ENCODE measurements at places on chromosomes 7 and 10.
A peak's percentile ranks its signal among the peaks of the same experiment; 100 is the strongest.

- no peak for DNase-seq
Measured at GRCh38 chr10:103277713-103278536, 987 bp downstream of the INA start.

DNA sequence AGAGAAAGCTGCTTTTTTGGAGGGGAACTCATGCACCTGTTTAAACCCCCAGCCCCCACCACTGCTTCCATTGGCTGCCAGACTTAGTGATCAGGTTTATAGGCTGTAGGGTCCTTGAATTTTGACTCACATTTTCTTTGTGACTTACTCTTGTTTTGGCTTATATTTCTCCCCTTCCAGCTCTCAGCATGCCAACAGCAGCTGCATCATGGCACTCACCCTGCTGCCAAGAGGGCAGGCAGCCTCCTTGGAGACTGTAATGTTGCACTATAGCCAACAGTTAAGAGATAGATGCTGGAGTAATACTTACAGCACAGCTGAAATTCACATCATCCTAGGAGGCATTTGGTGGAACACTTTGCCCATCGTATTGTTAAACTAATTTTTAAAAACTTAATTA, 98.0 kb upstream of the GLCCI1 start:
- no peak for DNase-seq

DNA sequence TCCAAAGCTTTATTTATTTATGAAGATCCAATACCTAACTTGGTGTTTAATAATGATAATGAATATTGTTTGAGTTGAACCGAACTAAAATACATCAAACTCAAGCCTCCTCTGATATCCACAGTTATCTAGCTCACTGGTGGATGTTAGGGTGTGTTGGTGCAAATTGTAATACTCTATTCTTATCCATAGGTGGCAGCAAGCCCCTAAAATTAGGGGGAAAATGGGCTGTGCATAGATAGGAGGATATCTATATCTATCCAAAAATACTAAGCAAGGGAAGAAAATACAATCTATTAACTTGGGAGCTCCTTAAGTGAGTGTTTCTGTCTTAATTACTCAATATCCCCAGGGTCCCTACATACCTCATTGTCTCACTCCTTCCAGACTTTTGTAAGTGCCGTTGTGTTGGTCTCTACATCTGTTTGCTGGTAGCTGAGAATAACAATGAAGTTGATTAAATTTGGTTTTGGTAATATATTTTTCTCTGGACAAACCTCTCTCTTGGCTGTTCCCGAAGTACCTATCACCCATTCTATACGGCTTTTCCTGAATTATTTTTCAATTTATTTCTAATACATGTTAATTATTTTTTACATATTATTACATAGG, 55.0 kb upstream of the VWDE start:
- DNase-seq, result no peak

DNA sequence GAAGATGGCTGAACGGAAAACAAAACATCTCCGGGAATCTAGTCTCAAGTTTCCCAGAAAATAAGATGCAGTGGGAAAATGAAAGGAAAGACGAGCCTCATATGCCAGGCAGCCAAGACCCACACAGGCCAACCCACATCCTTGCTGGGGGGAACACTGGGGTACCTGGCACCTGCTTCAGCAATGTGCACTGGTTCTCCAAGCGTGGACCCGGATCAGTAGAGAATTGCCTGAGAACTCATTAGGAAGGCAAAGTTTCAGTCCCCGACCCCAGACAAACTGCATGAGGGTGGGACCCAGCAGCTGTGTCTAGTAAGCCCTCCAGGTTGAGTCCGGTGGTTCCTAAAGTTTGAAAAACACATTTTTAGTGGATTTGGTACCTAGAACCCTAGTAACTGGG, 18.4 kb downstream of the FAM53B start:
- no peak for DNase-seq

GRCh38 chr7:151168003-151168786, 701 bp upstream of the GBX1 start:
- DNase-seq, result no peak

- no peak for DNase-seq
Measured at GRCh38 chr7:4931943-4932342, 27.0 kb downstream of the MMD2 start.

DNA sequence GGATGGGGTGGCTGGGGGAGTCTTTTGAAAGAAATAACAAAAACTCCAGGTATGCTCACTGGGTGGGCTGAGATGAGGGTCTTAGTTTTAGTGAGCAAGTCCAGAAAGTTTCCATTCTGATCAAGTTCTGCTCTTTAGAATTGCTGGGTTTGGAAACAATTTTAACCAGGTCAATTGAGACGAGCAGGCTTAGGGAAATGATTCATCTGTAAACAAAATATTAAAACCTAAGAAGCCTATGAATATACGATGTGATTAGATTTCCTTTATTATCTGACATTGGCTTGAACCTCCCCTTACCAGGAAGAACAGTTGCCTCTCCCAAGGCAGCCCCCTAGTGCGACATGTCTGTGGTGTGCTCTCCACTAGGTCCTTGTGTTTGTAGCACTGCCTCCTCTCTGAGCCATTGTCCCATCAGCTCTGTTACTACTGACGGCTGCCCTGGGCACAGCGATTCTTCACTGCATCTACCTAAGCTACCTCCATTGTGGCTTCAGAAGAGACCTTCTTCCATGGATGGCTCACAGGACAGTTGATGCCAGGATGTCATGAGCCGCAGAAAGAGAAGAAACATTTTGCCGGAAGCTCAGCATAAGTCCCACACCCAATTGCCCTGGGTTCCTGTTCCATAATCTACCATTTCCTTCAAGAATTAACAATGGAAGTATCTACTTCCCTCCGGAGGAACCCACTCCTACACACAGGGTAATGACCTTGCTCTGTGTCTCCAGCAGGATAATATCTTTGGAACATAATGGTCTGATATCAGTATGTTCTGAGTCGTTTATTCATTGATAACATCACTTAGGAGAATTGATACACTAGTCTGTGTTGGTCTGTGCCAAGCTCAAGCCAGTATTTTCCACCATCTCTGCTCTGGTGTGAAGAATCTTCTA, 95.1 kb upstream of the ITGB1 start:
- DNase-seq, result no peak

GRCh38 chr10:96225119-96225518, 46.2 kb downstream of the BLNK start:
- no peak for DNase-seq

GRCh38 chr10:127254276-127254675, 57.9 kb upstream of the INSYN2A start:
- DNase-seq, result peak; percentile 71

- no peak for DNase-seq
Measured at GRCh38 chr10:110354322-110354766, 49.6 kb upstream of the SMNDC1 start.

GRCh38 chr7:84492098-84493034, 297.8 kb upstream of the SEMA3A start:
- DNase-seq, result no peak

- peak; percentile 22 for DNase-seq
Measured at GRCh38 chr7:101733713-101734475, 83.5 kb upstream of the CUX1 start.

GRCh38 chr10:58384095-58384494, 1.1 kb upstream of the TFAM start:
- DNase-seq, result peak; percentile 90

DNA sequence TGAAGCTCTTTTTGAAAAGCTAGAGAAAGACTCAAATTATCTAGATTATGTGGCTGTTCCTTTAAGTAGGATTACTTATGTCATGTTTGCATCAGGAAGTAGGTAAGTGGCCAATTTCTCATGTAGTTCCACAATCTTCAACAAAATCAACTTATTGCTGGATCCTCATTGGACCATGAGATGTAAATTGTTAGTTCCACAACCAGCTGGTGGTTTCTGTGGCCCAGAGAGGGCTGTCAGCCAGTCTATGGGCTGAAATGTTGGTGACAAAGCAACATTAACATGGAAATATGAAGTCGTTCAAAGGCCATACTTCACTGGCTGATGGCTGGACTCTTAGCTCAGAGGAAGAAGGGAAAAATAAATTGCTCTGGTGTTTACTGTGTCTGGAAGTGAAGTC, 157.9 kb downstream of the PLXDC2 start:
- DNase-seq, result no peak

DNA sequence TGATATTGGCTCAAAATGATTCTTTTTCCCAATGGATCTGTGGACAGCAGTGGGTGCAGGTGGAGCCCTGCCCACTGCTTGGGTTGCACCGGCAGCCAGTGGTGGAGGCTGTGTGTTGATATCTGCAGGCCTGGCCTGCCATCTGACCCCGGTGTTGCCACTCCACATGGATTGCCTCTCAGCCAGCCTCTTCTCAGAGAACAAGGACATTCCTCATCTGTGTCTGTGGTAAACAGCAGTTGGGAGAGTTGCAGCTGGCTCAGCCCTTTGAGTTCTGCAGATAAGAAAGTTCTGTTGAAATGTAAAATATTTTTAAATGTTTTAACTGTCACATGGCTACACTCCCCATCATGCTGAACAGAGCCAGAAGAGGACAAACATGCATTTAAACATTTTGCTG, 374.9 kb upstream of the CELF2 start:
- no peak for DNase-seq

DNA sequence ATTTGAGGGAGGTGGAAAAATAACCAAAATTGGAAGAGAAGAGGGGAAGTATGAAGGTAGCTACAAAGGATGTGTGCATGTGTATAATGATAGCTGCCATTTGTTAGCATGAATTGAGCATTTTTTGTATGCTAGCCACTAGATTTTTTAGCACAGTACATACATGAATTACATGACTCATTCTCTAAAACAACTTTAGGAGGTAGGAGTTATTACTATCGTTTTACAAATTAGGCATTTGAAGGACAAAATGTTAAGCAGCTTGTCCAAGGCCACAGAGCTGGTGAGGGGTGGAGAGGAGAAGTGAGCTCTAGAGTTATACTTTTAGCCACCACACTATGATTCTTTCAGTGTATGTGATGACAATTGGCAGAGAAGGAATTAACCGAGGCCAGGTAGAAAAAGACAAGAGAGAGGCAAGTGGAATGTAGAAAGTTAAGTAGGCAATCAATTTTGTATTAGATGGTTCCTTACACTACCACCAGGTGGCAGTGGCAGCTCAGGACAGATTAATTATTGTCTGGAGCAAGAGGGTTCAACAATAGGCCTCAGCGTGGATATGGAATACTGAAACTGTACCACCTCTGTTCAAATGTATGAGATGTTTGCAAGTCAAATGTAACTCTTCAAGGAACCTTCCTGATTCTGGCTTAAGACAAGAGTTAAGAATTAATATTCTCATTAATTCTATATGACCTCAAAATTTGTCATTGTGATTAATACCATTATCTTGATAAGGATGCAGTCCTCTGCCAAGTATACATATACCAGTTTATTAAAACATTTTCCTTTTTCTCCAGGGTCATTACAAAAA, 128.0 kb downstream of the MBL2 start:
- no peak for DNase-seq

GRCh38 chr10:14592566-14592965, 182.1 kb downstream of the FAM107B start:
- DNase-seq, result no peak

GRCh38 chr10:115773832-115774231, 499.2 kb downstream of the GFRA1 start:
- no peak for DNase-seq

All from GF-D8 (cell line).